G401 (cell line): ENCODE measurements at places on chromosomes 16 and 17. TPM values are rescaled to one million over a fixed set of nuclear protein-coding genes. Genes with fewer than 3 reads are reported as not detected.

DNA sequence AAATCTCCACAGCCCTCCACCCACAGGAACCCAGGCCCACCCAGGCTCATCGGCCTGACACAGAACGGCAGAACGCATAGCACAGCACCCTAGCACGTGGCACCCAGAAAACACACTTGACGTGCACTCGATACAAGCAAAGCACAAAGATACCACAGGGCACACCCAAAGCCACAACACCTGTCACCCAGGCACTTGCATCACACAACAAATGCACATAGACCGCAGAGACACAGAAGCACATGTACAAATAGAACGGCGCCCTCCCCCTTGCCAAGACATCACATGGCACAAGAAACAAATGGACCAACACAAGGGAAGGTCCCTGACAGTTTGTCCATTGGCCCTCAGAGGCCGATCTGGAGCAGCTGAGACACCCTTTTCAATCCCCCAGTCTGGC lies 147.7 kb upstream of the WSCD1 start:
- no peak for DNase-seq

DNA sequence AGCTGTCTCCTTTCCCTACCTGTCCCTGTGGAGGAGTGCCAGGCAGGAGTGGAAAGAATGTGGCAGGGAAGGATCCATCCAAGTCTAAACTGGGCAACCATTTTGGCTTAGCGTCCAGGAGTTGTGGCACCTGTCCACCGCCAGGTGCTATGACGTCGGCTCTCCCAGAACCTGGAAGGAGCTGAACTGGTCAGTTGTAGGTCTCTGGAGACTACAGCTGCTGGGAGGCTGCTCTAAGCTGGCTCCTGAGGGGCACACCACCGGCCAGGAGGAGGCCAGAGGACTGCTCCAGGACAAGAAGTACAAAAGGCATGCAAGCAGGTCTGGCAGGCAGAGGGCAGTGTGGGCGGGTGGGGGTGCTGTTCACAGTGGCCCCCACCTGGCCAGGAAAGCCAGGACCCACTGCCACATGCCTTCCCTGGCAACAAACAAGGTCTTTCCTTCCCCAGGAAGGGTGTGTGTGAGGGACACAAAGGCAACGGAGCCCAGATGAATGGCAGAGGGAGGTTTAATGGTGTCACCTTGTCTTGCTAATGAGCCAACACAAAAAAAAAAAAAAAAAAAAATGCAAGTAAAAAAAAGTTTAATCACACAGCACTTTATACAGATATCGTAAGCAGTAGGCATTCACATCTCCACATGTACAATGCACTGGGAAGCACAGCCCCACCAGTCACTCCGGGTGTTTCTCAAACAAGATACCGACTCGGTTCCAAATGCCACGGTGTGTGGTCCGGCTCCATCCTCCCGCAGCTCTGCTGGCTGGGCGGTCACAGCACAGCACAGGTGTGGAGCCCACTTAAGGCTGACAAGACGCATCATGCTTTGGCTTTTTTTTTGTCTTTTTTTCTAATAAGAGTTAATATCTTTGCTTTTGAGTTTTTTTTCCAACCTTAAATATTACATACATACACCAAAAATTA lies 4.8 kb downstream of the SPHK1 start:
- DNase-seq, result no peak

- DNase-seq, result no peak
These were observed 2.3 kb upstream of the RSKR start for GRCh38 chr17:28616281-28616680.

DNA sequence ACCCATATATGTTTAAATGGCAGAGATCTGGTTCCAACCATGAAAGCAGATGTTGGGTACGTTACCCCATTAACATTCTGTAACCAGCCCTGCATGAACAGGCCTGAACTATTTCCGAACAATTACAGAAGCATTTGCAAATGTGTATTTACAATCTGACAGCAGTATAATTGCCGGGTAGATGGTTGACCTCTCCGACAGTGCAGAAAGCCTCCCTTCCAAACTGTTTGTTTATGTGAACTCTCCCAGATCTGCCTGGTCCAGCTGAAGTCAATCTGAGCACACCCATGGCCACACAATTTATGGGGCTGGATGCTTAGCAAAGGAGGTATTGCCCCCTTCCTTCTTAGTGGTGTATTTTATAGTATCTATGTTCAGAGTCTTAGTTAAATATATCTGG lies 21.8 kb downstream of the NUDT7 start:
- no peak for DNase-seq

DNA sequence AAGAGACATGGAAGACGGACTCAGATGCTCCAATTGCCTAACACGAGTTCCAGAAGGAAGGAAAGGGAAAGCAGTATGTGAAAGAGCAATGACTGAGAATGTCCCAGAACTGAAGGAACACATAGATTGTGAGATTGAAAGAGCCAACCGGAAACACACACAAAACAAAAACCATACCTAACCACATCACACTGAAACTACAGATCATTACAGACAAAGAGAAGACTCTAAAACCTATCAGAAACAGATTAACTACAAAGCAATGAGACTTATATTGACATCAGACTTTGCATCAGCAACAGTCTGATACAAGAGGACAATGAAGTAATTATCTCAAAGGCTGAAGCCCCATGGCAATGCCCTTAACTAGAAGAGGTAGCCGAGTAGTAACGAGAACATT lies 45.6 kb upstream of the CLEC18B start:
- no peak for DNase-seq

DNA sequence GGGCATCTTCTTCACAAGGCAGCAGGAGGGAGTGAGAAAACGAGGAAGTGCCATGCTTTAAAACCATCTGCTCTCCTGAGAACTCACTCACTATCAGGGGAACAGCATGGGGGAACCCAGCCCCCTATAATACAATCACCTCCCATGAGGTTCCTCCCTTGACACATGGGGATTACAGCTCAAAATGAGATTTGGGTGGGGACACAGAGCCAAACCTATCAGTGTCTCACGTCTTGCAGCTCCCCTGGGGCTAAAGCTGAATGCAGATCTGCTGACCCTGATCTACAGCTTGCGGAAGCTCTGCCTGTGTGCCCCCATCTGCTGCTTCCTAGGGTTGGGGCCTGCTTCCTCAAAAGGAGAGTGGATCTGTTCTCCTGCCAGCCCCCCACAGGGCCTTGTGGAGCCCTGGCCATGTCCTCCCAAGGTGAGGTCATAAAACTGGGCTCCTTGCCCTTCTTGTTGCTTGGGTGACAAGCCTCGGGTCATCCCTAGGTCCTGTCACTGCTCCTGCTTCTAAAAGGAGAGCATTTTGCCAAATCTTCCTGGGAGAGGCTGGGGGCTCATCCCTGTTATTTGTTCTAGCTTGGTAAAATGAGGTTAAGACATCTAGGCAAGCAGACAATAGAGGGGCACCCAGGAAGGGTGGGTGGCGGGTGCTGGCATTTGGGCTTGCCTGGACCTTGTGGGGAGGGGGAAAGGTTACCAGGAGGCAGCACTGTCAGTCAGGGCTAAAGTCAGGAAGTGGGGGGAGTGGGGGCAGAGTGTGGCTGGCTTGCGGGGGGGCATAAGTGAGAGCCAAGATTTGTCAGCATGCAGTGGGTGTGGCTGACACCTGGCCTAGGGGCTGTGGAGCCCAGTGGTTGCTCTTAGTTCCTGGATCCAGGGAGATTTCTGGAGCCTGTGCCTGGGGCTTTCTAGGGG lies 16.0 kb downstream of the KRT33A start:
- DNase-seq, result peak; percentile 9

GRCh38 chr16:5065813-5066212 lies at the start of gene C16orf89:
Gene C16orf89 (minus strand): TSS chr16:5065956. CDS start chr16:5065908, 48 bp downstream.
- DNase-seq, result peak; percentile 70

GRCh38 chr16:61862221-61863155 lies 173.8 kb downstream of the CDH8 start:
- DNase-seq, result peak; percentile 4

GRCh38 chr17:47305302-47305923 lies 18.3 kb upstream of the EFCAB13 start:
- DNase-seq, result no peak

DNA sequence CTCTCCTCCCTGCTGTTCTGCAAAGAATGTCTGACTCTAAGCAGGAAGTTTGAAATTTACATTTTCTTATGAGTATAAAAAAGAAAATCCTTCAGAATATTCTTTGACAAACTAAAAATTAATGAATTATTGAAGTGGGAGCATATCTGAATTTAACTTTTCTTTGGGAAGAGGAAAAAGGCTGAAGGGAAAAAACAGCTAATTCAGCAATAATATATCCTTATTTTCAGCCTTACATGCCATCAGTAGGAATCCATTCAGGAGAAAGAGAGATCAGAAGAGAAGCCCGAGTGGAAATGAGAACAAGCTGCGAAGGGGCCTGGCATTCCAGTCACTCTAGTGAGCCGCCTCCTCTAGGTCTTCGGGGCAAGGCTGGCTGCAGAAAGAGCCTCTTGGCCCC lies 41.7 kb upstream of the BCAR1 start:
- DNase-seq, result no peak

GRCh38 chr17:34412965-34413441 lies 50.0 kb upstream of the CCL1 start:
- no peak for DNase-seq

DNA sequence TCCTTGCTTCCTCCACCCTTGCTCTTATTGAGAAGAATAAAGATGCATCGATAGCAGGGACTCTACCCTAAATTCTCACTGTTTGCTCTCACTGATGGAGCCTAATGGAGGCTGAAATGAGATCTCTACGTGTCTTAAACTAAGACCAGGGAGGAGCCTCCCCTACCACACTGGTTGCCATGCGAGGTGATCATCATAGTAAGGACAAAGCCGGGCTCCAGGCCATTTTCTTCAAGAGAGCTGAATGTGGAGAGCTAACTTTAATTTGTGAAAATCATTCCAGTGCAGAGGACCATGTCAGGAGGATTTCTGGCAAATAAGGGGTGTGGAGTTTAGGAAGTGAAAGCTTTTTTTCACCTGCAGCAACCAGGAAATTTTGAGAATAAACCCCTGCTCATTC lies 5.6 kb downstream of the CDH11 start:
- no peak for DNase-seq

DNA sequence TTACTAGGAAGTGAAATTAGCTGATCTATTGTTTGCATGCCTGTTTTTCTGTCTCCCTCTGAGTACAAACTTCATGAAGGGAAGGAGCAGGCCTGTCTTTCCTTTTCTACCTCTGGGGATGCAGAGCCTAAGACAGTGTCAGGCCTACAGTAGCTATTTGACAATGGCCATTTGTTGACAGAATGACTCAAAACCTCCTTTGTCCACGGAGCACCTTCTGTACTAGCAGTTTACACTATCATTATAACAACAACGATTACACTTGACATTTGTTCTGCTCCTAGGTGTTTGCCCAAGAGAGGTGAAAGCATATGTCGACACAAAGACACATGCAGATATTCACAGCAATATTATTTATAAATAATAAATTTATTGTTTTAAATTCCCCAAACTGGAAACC lies 132.3 kb upstream of the IRX3 start:
- DNase-seq, result no peak

- DNase-seq, result no peak
These were observed 56.4 kb downstream of the VMP1 start for GRCh38 chr17:59763861-59764260.

DNA sequence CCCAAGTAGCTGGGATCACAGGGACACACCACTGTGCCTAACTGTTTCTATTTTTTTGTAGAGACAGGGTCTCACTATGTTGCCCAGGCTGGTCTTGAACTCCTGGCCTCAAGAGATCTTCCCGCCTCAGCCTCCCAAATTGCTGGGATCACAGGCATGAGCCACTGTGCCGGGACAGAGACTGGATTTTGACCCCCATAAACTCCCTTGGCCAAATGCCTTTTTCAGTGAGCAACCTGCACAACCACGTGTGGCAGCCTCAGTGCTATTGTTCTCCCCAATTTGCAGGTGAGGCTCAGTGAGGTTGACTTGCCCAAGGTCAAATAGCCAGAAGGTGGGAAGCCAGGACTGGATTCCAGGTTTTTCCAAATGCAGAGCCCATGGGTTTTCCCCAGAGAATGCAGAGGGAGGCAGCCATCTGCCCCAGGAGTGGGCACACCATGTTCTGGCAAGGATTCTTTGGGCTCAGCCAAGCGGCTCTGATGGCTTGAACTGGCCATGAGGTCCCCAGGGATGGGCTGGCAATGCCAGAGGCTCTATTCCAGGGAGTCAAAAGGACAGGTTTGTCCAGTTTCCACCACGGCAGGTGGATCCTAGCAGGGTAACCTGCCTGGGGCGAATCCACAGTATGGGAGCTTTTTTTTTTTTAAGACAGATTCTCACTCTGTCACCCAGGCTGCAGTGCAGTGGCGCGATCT lies 1.8 kb downstream of the IL27 start:
- DNase-seq, result no peak

DNA sequence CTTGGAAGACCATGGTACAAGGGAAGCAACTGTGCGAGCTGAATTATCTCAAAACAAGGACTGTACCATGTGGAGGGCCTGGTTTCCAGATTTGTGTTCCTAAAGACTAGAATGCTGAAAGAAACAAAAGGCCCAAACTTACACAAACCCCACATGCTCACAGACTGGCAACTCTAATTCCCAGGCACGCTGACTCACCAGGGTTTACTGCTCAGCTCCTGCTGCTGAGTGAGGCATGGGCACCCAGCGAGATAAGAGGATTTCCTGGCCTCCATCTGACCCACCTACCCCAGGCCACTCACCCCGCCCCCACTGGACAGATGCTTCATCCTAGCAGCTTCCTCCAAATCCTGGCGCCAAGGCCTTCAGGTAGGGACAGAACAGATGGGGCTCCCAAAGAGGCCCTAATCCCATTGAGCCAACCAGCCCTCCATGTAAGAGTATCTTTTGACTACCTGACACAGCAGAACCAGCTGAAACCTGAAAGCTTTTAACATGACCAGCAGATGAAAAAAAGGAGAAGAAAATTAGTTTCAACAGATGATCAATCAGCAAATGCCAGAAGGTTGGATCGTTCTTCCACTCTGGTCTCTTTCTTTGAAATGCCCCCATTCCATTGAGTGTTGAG lies 33.9 kb downstream of the DCUN1D3 start:
- DNase-seq, result peak; percentile 56

DNA sequence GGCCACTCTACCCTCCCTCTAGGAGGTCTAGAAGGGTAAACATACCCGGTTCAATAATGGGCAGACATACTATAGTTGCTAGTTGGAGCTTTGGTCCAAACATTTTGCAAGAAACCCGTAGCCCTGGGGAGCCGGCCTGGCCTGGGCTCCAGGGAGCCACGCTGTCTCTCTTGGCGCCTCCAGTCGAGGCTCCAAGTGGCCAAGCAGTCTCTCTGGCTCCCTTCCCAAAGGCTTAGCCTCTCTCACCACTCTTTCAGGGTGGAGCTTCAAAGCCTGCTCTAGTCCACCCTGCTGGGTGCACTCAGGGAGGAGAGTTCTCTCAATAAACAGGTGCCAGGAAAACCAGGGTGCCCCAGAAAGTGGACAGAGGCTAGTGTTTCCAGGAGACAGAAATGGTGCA lies 32.2 kb downstream of the RCVRN start:
- no peak for DNase-seq

Gene LPCAT2
- total RNA-seq, result not detected in 2 replicates

Gene OR1A1
- total RNA-seq, result not detected in 2 replicates

Gene PYDC1
- total RNA-seq, result not detected in 2 replicates

Gene SCNN1B
- not detected in 2 replicates for total RNA-seq

Gene CD300LB
- not detected in 2 replicates for total RNA-seq

Gene GJC1
- total RNA-seq, result 47.4 and 71.0 TPM in 2 replicates

Gene G6PC1
- not detected in 2 replicates for total RNA-seq

Gene YBX2
- total RNA-seq, result 20.5 and 20.9 TPM in 2 replicates

Gene XAF1
- total RNA-seq, result not detected in 2 replicates
